ENCODE measurements at places on chromosomes 13 and 19.

GRCh38 chr13:29771247-29771646 is 79.2 kb downstream of the UBL3 start:
- DNase-seq = no peak

DNA sequence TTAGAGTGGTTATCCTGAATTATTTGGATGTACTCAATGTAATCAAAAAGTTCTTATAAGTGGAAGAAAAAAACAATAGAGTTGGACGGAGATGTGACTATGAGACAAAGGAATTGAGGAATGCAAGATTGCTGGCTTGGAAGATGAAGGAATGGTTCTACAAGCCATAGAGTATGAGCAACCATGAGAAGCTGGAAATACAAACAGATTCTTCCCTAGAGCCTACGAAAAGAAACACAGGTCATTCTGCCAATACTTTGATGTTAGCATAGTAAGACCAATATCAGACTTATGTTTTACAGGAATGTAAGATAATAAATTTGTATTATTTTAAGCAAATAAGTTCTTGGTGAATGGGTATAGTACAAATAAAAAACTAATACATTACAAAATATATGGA is 249.2 kb downstream of the DIAPH3 start:
- no peak for DNase-seq

GRCh38 chr19:28316464-28316863 is 896.5 kb downstream of the UQCRFS1 start:
- no peak for DNase-seq

- no peak for DNase-seq
Measured at GRCh38 chr19:441213-441836, 19.5 kb downstream of the SHC2 start.

DNA sequence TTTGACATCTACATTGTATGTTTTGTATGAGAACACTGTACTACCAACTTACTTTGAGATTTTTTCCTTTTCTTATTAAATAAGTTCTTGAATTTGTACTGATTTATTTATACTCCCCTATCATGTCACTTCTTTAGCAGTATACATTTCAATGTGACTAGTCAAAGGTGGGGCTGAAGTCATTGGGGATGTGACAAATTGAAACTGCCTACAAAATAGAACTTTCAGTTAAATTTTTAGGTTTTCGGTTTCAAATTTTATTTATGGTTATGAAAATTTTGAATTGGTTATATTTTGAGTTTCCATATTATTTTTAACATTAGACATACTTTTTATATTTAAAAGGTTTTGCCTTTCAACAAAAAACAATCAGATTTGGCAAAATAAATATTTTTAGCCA is 221.6 kb downstream of the NBEA start:
- no peak for DNase-seq

GRCh38 chr13:30323524-30323923 is 16.2 kb upstream of the KATNAL1 start:
- DNase-seq = no peak

DNA sequence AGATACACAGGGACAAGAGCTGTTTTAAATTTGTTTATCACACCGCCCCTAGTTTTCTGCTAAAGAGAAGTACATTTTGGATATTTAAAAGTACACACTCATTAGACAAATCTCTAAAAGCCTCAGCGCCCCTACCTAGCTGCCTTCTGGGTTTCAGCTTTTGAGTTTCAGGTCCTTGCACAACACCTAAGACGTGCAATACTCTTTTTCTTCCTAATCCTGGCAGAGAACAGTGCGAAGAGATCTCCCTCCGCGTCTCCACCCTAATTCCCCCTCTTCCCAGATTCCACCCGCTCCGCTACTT is 421 bp upstream of the KLF5 start:
- no peak for DNase-seq

DNA sequence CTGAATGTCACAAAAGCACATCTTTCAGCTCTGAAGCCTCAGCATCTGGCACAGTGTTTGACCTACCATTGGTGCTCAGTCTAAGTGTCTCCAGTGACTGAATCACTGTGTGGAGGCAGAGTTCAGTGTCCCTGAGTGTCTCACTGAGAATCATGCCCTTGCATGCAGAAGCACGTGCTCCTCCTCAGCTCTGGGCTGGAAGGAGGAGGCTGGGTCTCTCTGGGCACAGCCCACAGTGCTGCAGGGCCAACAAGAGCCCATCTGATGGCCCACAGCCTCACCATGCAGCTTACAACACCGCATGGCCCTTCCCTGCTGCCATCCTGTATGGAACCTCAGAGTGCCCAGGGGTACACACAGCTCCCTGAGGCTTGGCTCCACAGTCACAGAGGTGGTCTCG is 86.1 kb downstream of the TEX26 start:
- DNase-seq = no peak

DNA sequence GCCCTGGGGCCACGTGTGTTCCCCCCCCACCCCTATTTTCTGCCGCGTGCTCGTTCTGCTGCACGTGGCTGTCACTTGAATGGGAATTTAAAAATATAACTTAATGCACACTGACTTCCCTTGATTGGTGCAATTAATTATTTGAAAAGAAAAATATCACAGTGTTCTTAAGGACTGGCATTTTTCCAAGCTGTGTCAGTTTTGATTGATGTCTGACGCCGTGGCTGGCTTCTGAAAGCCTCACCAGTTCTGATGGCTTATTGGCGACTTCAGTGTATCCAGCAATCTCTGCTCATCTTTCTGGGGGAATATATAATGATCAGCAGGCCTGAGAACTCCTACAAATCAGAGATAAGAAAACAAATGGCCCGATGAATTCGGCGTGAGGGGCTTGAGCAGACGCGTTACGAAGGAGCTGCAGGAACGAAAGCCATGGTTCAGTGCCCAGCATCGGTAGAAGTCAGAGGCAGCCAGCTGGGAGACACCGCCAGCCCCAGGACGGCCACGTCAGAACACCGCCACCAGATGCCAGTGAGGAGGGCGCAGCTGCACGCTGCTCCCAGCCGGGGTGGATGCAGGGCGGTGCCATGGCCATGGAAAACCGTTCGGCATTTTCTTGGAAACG is 111.2 kb downstream of the KDM4B start:
- no peak for DNase-seq

DNA sequence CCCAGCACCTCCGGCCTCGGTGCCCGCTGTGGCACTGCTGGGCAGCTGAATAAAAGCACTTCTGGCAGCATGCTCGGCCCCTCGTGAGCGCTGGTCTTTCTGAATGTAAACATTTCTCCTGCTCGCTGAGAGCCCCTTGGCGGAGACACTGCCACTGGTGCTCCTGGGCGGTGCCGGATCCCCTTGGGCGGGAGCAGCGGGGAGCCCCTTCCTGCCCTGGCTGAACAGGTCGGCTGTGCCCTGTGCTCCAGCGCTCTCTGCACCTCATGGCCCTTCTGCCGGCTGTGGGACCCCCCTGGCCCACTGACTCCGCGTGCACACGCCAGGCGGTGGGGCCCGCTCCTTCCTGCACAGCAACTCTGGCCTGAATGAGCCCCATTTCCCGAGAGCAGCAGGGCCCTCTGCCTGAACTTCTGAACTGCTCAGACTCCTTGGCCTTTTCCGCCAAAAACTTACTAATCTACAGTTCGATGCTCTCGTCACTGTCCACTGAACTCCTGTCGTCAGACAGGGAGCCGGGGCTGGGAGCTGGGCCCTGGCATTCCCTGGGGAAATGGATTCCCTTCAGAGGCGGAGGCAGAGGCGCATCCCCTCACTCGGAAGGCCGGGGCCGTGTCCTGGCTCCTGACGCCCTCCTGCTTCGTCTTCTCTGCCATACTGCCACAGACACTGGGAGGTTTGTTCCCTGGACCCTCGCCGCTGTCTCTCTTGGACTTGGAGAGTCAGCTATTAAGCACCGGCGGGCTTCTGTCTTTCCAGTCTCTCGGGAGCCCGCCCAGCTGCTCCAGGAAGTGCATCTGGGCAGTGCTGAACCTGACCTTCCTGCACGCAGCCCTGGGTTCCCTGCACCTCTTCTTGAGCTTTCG is 14.2 kb downstream of the RB1 start:
- DNase-seq = no peak

- no peak for DNase-seq
Measured at GRCh38 chr13:60093425-60094019, 70.2 kb downstream of the DIAPH3 start.

DNA sequence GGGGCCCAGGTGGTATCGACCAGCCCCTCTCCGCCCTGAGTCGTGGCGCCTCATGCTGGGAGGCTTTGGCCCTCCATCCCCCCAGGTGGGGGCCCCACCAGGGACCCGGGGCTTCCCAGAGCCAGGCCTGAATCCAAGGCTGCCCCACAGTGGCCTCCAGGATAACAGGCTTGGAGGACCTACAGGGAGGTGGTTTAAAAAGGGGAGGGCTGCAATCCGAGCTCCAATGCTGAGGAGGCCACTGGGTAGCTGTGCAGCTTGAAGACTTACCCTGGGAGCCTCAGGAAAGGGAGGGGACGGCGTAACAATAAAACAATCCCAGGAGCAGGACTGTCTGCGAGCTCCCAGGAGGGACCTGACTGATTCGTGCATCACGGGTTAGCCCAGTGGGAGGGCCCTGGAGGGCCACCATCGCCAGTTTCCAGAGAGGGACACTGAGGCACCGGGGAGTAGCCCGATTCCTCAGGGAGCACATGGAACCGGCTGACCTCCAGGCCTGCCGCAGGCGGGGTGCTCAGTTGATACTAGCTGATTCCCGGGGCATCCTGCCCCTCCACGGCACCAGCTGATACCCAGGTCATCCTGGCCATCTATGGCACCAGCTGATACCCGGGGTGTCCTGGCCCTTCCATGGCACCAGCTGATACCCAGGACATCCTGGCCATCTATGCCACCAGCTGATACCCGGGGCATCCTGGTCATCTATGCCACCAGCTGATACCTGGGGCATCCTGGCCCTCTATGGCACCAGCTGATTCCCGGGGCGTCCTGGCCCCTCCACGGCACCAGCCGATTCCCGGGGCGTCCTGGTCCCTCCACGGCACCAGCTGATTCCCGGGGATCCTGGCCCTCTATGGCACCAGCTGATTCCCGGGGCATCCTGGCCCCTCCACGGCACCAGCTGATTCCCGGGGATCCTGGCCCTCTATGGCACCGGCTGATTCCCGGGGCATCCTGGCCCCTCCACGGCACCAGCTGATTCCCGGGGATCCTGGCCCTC is 3.7 kb upstream of the C2CD4C start:
- no peak for DNase-seq

- no peak for DNase-seq
Measured at GRCh38 chr13:35694549-35695447, 218.3 kb upstream of the MAB21L1 start.

DNA sequence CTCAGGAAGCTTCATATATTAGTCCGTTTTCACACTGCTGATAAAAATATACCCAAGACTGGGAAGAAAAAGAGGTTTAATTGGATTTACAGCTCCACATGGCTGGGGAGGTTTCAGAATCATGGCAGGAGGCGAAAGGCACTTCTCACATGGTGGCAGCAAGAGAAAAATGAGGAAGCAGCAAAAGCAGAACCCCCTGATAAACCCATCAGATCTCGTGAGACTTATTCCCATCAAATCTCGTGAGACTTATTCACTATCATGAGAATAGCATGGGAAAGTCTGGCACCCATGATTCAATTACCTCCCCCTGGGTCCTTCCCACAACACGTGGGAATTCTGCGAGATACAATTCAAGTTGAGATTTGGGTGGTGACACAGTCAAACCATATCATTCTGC is 23.1 kb downstream of the FLT3 start:
- DNase-seq = no peak

DNA sequence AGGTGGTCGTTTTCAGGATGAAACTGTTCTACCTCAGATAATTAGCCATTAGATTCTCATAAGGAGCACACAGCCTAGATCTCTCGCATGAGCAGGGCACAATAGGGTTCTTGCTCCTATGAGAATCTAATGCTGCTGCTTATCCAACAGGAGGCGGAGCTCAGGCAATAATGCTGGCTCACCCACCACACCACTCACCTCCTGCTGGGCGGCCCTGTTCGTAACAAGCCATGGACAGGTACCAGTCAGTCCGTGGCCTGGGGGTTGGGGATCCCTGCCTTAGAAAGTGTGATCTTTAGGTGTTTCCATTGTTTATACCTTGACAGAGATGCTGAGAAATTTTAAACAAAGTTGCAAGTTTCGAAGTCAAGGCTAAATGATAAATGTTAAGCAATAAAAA is 344.6 kb upstream of the HTR2A start:
- DNase-seq = no peak

- DNase-seq = peak; percentile 42
Measured at GRCh38 chr19:45331411-45331810, 8.7 kb upstream of the CKM start.

GRCh38 chr13:31639443-31640163 is 99.7 kb upstream of the RXFP2 start:
- no peak for DNase-seq
